Activated B cell treated with CpG ODN at 0.5 μM for 24 hours (primary cell): ENCODE measurements at places on chromosomes 3 and 15.

- DNase-seq, result no peak
These were observed 333.4 kb upstream of the THRB start for GRCh38 chr3:24828011-24828410.

- no peak for DNase-seq
These were observed 70.4 kb upstream of the ARHGEF26 start for GRCh38 chr3:154050766-154051165.

DNA sequence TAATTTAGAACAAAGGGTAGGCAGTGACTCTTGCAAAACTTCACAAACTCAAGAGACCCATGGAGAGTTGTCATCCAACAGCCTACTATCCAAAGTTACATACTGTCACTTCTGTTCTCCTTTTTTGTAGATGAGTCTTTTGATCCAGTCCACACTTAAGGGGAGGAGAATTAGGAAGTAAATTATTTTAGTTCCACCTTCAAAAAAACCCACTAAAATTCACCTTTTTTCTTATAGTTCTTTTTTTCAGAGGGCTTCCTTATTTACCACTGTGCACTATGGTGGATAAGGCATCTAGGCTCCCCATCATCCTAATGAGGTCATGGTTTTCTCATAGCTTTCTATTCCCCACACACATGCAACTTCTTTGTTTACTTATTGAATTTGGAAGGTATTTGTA is 8.6 kb upstream of the TCAIM start:
- no peak for DNase-seq

DNA sequence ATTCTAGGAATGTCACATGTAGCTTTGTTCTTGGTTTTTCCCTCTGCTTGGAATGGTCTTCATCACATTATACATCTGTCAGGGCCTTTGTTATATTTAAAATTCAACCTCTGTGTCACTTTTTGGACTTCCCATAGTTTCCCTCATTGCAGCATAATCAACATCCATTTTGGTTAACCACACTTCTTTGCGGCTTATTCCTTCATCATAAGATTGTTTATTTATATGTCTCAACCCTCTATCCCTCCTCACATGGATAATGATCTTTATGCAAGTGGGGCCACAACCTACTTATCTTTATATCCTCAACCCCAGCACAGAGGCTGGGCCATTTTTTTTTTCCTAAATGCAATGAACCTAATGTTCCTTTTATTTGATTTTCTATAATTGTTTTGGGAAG is 260.0 kb upstream of the THBS1 start:
- no peak for DNase-seq

GRCh38 chr15:100721758-100722550 is 119.6 kb downstream of the ASB7 start:
- no peak for DNase-seq

GRCh38 chr15:25238716-25239470 is 199.9 kb downstream of the UBE3A start:
- no peak for DNase-seq

DNA sequence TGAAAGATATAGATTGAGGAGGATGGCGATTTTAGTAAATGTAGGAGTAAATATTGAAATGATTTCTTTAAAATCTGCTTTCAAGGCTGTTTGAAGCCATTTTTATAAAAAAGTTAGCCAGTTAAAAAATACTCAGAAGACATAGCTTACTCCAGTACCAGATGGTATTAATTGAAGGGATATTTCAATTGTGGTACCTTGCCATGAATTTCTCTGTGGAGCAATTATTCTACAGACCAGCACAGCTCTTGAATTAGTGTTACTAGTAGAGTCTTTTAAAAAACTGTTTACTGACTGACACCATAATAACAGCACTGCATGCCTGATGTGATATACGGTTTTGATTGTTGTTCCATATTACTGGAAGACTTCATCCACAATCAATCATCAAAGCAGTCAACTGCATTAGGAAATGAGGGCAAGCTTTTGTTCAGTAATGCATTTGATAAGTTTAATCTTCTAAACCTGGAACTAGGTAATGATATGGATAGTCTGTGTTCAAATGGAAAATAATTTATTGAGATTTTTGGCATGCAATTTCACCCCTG is 106.4 kb downstream of the MFSD1 start:
- no peak for DNase-seq

DNA sequence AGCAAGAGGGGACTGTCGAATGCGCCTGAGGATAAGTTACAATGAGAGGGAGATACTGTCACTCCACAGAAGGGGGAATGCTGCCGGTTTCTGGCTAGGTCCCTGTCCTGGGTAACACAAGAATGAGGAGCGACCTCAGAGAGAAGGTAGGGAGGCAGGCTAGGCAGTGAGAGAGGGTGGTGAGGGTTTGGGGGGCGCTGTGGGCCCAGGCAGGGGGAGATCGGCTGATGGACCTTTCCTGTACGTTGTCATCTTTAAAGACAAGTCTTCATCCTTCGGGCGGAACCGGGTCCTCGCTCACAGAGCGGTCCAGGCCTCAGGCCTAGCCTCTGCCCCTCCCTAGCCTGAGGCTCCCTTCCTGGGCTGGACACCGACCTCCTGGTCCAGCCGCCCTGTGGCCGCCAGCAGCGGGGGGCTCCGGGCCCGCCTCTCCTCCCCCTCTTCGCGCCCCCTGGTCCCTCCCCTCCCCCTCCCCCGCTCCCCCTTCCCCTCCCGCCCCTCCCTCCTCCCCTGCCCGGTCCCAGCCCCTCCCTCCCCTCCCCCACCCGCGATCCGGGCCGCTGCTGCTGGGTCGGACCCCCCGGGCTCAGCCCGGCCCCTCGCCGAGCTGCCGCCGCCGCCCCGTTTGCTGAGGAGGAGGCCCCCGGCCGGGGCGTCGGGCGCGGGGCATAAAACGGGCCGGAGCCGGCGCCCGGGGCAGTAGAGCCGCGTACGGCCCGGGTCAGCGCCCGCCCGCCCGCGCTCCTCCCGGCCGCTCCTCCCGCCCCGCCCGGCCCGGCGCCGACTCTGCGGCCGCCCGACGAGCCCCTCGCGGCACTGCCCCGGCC is at the start of gene CHRD:
Gene CHRD (plus strand): TSS at position 697 of the 827 bp plus-strand sequence. CDS start 265 bp downstream, outside the sequence.
- no peak for DNase-seq

- DNase-seq, result no peak
These were observed 132.3 kb upstream of the NEO1 start for GRCh38 chr15:72919936-72920465.

GRCh38 chr3:12437861-12438260 is 46.4 kb upstream of the TSEN2 start:
- DNase-seq, result no peak

- DNase-seq, result no peak
These were observed 283.4 kb upstream of the VEPH1 start for GRCh38 chr3:157786618-157787017.

- no peak for DNase-seq
These were observed 1.8 kb upstream of the CCR1 start for GRCh38 chr3:46209746-46210470.

DNA sequence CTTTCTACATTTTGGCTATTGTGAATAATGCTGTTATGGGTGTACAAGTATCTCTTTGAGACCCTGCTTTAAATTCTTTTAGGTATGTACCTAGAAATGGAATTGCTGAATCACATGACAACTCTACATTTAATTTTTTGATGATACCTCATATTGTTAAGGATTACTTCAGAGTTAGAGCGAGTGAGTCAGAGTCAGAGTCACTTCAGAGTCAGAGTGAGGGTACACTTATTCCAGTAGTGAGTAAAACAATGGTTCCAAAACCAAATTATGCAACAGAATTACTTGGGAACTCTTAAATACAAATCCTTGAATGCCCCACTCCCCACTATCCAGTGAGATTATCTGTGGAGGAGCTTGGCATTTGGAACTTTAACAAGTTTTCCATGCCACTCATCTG is 50.3 kb upstream of the SNRK start:
- DNase-seq, result no peak

DNA sequence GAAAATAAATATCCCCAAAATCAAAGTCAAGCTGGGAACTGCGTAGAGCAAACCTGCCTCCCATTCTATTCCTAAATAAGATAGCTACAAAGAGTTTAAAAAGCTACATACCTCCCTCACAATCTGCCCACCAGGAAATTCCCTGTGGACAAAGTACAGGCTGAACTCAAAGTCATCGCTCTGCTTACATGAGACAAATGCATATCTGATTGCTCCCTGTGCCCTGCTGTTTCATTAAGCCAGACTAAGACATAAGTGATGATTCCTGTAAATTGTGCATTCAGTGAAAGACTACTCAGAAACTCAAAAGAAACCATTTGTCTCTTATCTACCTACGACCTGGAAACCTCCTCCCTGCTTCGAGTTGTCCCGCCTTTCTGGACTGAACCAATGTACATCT is 28.5 kb upstream of the EIF4A2 start:
- no peak for DNase-seq

DNA sequence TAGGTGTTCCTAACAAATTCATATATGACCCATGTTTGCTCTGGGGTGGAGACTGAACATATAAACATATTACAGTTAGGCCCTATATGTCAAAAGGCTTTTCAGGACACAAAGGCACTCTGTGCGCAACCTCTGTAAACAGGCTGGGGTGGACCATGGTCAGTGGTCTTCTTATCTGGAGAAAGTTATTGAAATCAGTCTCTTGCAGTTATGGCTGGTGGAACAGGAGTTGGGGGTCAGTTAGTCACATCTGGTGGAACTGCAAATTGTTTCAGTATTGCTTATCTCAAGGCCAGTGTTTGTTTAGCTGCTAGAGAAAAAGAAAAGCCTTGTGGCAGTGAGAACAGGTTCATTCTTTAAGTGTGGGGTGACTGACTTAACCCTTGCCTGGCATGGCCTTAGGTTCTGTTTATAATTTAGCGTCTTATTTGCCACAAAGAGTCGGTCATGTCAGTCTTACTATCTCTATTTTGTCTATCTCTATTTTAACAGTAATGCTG is 5.9 kb upstream of the GP9 start:
- DNase-seq, result no peak

GRCh38 chr15:74655424-74655823 is 39.8 kb downstream of the CLK3 start:
- DNase-seq, result no peak
